Germinal center (tissue), 1 donor: ENCODE measurements at places on chromosomes 16 and 17.

DNA sequence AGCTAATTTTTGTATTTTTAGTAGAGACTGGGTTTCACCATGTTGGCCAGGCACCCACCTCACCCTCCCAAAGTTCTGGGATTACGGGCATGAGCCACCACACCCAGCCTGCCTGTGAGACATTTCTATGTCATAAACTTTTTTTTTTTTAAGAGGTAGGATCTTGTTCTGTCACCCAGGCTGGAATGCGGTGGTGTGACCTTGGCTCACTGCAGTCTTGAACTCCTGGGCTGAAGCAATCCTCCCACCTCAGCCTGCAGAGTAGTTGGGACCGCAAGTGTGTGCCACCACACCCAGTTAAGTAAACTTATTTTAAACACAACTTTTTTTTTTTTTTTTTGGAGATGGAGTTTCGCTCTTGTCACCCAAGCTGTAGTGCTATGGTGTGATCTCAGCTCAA is 47.2 kb downstream of the SCNN1G start:
- DNase-seq, result no peak

DNA sequence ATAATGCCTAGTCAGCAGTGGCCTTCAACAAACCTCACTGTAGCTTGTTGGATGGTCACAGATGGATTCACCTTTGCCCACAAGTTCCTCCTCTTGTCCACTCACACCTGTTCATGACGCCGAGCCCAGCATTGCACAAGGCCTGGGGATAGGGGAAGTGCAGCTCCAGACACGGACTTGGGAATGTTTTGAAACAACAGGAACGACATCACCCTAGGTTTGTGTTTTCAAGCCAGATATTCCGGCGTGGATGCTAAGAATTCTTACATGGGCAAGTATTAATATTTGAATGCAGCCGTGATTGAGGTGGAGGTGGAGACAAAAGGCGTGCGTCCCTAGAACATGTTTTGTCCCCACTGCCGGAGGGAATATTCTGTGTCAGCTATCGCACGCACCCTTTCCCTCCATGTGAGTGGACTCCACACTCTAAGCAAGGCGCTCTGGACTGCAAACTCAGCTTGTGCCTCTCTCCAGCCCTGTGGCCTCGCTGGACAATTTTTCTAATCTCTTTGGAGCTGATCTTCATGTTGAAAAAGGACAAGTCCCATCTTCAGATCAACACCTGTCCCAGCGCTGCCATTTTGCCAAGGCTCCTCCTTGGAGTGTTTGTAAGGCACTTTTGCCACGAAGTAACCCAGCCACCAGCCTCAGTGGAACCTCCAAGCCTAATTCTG is 2.0 kb upstream of the BANP start:
- DNase-seq, result no peak

DNA sequence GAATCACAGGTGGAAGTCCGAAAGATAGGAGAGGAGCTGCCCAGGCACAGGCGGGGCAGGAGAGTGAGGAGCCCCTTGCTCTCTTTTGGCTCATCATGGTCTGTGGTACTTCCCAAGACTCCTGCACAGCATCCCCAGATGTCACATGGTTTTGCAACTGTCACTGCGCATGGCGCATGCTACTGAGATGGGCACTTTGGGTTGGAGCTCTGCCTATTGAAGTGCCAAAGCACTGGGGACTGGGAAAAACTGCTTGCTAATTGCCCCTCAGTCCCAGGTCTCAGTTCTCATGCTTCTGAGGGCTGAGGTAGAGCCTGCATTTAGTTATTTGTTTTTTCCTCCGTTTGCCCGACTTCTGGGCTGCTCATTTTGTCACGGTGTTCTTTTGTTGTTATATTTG is 156.8 kb upstream of the CDH13 start:
- no peak for DNase-seq

DNA sequence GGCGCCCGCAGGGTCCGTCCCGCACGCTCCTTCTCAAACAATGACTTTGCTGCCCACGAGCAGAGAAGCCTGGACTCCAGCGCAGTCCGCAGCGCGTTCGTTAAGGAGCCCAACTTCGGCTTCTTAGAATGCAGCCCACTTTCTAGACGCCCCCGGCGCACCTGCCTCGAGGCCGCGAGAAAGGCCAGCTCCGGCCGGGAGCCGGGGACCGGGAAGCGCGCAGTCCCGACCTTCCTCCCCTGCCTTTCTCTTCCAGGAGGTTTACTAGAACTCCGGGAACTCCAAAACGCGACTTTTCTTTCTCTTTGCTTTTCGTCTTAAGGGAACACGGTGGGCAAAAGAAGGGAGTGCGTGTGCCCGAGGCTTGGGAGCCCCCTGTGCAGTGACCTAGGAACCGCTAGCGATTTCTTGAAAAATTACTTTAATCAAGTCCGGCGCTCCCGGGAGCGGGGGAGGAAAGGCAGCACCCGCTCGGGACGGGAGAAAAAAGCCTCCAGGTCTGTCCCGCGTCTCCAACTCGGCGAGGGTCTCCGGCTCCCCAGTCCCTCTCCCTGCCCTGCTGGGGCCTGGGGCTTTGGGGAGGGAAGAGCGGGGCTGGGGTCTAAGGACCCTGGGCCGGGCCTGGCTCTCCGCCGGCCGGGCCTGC is 2.6 kb downstream of the HNF1B start:
- DNase-seq, result no peak

DNA sequence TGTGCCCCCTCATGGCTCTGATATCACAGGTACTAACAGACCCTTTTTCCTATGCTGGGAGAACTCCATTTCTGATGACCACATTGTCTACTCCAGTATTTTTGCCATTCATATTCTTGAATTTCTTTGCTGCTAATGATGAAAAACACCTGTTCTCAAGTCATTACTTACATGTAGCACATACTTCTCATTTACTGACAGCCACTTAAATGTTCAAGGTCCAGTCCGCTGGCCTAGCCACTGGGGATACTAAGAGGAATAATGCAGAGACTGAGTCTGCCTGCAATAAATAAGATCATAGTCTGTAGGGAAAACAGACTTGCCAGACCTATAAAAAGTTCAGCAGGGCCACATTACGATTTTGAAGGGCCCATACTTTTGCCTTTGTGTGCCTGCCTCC is 27.5 kb downstream of the TEX14 start:
- no peak for DNase-seq

DNA sequence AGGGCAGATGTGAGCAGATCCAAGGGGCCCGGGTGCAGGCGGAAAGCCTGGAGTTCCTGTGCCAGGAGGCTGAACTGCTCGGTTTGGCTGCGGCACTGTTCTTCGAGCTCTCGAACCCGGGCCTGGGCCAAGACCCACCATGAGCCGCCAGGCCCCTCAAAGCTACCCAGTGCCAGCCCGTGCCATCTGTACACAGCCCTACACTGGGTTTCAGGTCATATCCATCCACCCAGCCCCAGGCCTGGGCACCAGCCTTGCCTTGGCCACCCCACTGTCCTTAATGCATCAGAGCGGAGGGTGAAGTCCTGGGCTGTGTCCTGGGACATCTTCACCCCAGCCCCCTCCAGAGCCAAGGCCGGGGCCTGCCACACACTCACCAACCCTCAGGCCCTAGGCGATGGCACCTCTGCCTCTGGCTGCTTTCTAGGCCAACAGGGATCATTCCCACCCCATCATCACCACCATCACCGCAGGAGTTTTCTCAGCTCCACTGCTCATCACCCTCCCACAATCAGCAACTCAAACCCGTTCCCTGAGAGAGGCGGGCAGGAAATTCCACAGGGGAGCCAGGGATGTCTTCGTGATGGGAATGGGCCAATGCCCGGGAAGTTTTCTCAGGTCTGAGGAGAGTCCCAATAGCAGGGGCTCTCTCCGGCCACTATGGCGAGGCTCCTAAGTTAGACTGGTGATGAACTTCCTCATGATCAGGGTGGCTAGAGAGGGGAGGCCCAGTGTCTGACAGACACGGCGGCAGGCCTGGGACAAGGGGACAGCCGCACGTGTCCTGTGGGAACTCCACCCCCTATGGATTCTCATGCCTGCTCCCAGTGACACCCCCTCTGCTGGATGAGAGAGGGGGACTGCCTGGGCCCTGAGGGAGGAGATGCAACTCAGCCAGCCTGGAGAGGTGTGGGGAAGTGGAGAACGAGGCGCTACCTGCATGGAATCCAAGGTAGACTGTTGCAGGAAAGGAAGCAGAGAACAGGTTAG is 9.1 kb downstream of the TSPOAP1 start:
- no peak for DNase-seq

DNA sequence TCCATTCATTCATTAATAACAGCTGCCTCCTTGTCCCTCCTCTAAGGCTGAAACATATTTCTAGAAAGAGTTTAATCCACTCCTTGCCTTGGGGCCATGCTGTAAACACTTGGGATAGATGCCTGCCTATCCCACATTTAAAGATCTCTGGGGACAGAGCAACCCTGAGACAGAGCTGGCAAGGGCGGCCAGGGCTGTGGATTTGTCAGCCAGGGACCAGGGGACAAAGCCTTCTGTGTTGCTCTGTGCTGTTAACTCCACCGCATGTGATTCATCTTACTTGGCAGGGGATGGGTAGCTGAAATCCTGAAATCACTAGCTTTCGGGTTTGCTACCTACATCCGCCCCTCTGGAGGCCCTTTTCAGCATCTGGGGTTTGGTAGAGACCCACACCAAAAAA is 392.9 kb downstream of the SLC39A11 start:
- DNase-seq, result no peak

- no peak for DNase-seq
Measured at GRCh38 chr16:1775846-1776671, 3.1 kb upstream of the MRPS34 start.

DNA sequence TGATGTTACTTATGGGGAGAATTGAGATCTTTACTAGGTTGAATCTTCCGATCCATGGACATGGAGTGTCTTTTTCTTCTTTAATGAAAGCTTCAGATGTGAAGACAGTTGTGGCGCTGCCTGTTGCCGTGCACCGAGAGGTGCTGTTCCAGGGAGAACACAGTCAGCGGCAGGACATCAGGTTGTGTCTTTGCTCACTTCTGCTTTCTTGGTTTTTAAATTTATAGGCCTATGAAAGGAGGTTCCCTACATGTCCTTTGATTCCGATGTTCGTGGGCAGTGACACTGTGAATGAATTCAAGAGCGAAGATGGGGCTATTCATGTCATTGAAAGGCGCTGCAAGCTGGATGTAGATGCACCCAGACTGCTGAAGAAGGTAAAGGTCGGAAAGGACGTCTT is 49.8 kb downstream of the SEC14L1 start:
- DNase-seq, result no peak

DNA sequence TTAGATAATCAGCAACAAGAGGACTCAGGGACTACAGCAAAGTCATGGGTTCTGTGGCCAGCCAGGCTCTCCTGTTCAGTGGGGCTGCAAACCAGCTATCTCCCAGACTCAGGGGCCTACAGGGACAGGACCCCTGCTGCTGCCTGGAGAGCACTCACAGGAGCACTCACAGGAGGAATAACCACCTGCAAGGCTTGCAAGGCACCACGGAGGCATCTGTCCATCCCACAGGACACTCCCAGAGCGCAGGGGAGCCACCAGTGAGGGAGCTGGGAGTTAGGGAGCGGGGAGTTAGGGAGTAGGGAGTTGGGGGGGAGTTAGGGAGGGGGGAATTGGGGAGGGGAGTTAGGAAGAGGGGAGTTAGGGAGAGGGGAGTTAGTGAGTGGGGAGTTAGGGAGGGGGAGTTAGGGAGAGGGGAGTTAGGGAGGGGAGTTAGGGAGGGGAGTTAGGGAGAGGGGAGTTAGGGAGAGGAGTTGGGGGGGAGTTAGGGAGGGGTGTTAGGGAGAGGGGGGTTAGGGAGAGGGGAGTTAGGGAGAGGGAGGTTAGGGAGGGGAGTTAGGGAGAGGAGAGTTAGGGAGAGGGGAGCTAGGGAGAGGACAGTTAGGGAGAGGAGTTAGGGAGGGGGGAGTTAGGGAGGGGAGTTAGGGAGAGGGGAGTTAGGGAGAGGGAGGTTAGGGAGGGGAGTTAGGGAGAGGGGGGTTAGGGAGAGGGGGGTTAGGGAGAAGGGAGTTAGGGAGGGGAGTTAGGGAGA is 5.7 kb downstream of the CANT1 start:
- peak; percentile 0 for DNase-seq

DNA sequence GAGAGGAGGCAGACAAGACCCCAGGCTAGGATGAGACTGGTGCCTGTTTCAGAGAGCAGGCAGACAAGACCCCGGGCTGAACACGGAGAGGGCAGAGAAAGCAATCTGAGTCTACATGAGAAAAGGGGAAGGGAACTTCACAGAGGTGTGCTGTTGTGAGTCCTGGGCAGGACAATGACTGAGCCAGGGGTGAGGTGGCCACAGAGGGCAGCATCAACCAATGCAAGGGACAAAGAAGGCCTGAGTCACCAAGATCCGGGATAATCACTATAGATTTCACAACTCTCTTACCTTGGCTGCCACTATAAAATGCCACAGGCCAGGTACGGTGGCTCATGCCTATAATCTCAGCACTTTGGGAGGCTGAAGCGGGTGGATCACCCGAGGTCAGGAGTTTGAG is 89.0 kb downstream of the SLC39A11 start:
- no peak for DNase-seq

GRCh38 chr16:68275611-68276191 is 11.4 kb downstream of the SLC7A6 start:
- DNase-seq, result peak; percentile 64

DNA sequence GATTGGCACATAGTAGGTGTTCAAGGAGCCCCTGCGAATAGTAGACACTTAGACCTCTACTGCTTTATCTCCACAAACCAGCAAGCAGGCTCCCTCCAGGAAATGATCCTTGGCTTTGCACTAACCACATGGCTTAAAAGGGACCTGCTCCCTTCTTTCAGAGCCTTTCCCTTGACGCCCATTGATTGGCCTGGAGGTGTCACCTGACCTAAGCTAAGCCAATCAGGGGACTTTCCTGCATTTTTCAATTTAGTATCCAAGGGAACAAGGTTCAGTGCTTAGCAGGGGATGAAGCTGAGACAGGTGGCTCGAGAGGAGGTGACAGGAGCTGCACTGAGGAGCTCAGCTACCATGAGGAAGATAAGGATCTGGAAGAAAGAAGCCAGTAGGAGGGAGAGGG is 52.8 kb downstream of the CLEC19A start:
- DNase-seq, result peak; percentile 48
